ENCODE measurements at places on chromosomes 12 and 14. TPM values are rescaled to one million over a fixed set of nuclear protein-coding genes. Genes with fewer than 3 reads are reported as not detected.

DNA sequence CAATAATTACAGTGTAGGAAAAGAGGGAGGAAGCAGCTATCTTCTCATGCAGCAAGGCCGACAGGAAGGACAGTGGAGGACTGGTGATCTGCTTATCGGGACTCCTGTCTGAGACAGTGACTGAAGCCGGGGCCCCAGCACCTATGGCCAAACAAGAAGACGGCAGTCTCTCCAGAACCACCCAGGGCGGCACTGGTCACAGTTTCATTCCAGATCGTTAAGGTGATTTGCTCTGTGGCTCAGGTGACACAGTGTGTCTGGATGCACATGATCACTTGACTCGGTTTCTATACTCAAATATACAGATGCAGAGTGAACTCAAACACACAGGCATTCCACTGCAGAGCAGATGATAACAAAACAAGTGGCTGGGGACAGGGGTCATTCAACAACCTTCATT, 52.1 kb upstream of the CORO1C start:
- H3K27ac ChIP-seq, result peak overlapping the region; percentile 41
- peaks cover 58% of the 10 kb centered on the region for H3K4me1 ChIP-seq
- no peak overlapping the region for H3K4me3 ChIP-seq
- no peaks in the 10 kb centered on the region for H3K27me3 ChIP-seq
- H3K36me3 ChIP-seq, result peaks cover 53% of the 10 kb centered on the region

DNA sequence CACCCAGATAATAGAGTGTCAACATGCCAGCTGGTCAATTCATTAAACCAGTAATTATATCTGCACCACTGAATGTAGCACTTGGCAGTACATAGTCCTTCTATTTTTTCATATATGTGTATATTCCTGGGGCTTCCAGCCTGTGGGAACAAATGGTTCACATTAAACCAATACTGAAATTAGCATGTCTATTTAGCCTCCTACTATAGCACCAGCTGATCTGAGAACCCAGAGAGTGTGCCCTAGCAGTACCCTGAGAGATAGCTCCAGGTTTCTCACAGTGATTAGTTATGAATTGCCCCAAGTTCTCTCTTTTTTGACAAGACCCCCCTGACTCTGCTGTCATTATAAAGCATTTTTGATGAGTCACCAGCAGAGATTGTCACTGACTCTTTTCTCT, 1097.3 kb upstream of the FLRT2 start:
- no peaks in the 10 kb centered on the region for H3K36me3 ChIP-seq
- H3K4me1 ChIP-seq, result no peaks in the 10 kb centered on the region
- no peaks in the 10 kb centered on the region for H3K27me3 ChIP-seq
- no peak for DNase-seq
- no peak overlapping the region for H3K27ac ChIP-seq

GRCh38 chr14:44339231-44339630, 167.9 kb downstream of the FSCB start:
- H3K4me3 ChIP-seq, result no peak overlapping the region
- no peak overlapping the region for H3K27ac ChIP-seq
- no peaks in the 10 kb centered on the region for H3K36me3 ChIP-seq
- DNase-seq, result no peak
- H3K4me1 ChIP-seq, result no peaks in the 10 kb centered on the region

The LAG3 gene
- total RNA-seq, result 0.16 TPM

GRCh38 chr12:53324113-53324778, 2.8 kb upstream of the AAAS start:
- no peaks in the 10 kb centered on the region for H3K27me3 ChIP-seq
- peak overlapping the region; percentile 93 for H3K27ac ChIP-seq
- H3K4me1 ChIP-seq, result peaks cover 11% of the 10 kb centered on the region
- peak overlapping the region; percentile 80 for H3K4me3 ChIP-seq

DNA sequence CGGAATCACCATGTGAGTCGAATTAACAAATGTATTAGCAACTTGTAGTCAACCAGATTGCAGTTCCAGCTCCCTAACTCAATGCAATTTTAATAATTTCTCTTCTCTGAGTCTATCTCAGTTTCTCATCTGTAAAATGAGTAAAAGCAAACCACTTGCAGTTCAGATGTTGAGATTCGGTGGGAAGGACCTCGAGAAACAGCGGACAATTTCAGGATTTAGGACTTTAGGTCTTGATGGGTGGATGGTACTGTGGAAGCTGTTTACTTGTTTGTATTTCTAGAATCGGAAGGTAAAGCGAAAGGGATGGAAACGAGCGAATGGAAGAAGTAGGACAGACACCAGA, 510 bp upstream of the TTC8 start:
- peaks cover 14% of the 10 kb centered on the region for H3K4me1 ChIP-seq
- H3K4me3 ChIP-seq, result peak overlapping the region; percentile 64
- H3K36me3 ChIP-seq, result no peaks in the 10 kb centered on the region
- peaks cover 6% of the 10 kb centered on the region for H3K27me3 ChIP-seq
- peak overlapping the region; percentile 91 for H3K27ac ChIP-seq
- no peak for DNase-seq

The CEBPE gene
- total RNA-seq, result not detected

The ZFHX2 gene
- 0.57 TPM for total RNA-seq

Measured in heart right ventricle (tissue), 16 donors.